ENCODE measurements at places on chromosomes 1 and 21.

DNA sequence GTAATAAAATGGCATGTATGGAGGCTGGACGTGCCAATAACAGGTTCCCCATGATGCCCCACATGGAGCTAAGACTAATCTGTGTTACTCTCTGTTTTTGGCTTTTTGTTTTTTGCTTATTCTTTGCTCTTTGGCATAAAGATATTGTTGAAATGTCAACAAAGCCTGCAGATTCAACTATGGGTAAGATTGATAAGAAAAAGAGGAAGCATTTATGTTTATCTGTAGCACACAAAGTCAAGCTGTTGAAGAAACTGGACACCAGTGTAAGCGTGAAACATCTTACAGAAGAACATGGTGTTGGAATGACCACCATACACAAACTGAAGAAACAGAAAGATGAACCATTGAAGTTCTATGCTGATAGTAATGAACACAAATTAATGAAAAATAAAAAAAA lies 402.7 kb downstream of the LTN1 start:
- DNase-seq: no peak

DNA sequence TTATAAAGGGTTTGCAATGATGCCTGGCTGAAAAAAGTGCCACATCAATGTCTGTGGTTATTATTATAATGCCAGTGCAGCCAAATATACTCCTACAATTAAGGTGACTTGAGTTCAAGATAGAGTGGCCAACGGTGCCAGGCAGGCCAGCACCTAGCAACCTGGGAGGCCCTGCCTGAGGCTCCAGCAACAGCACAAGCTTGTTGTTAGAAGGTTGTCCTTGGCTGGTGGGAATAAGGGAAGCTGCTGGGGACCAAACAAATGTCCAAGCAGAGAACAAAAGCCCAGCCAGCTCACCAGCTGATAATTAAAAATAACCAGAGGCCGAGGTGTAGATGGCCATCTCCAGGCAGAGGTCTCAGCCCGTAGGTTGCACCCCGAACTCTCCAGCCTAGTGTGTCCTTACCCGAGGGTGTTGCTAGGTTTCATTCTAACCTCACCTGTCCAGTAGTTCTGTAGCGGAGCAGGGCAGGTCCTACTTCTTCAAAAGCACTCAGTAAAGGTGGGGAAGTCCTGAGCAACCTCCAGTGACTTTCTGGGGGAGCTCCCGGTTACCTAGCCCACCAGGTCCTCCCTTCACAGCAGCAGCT lies 1.9 kb downstream of the TMPRSS2 start:
- no peak for DNase-seq

DNA sequence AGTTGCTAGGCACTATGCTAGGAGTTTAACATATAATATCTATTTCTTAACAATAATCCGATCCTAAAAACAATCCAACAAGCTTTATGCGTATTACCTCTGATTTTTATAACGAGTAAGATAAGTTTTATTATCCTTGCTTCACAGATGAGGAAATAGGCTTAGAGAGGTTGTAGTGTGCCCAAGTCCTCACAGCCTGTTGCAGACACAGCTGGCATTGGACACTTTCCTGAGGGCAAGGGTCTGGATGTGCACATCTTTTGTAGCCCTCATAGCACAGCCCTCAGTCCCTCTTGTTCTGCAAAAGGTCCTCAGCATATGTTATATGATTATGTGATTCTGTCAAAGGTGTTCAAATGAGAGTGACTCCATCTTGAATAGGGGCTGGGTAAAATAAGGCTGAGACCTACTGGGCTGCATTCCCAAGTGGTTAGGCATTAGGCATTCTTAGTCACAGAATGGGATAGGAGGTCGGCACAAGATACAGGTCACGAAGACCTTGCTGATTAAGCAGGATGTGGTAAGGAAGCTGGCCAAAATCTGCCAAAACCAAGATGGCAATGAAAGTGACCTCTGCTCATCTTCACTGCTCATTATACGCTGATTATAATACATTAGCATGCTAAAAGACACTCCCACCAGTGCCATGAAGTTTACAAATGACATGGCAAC lies 75.7 kb upstream of the F3 start:
- DNase-seq: no peak

DNA sequence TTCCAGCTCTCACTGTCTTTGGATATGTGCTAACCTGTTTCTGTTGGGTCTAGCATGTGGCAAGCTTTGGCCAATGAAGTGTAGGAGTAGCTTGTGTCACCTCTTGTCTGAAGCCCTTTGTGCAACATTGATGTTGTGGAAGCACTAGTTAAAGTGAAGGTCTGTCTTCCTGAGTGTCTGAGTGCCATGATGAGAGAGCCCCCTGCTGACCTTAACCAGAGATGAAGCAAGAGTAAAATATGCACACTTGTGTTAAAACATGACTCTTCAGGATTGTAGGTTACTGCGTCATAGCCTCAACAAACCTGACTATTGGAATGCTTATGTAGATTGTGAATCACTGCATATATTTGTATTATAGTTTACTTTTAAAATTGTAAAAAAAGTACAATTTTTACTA lies 103.7 kb downstream of the NCAM2 start:
- no peak for DNase-seq

- DNase-seq: peak; percentile 68
Measured at GRCh38 chr1:23403735-23404486, 20.6 kb downstream of the TCEA3 start.

DNA sequence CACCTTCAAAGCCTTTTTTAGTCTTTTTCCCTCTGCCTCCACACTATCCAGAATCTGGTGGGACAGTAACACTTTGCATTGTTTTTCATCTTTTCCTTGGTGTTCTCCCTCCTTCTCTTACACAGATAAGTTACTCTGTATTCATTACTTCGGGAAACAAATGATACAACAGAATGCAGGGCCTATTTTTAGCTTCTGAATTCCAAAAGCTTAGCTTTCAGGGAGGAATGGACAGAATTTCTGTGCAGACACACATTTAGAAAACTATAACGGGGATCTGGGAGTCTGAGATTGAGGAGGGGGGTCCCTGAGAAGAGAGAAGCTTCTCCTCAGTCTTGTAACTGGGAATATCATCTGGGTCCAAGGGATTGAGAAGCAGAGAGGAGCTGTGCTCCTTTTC lies 3.5 kb upstream of the STK40 start:
- no peak for DNase-seq

DNA sequence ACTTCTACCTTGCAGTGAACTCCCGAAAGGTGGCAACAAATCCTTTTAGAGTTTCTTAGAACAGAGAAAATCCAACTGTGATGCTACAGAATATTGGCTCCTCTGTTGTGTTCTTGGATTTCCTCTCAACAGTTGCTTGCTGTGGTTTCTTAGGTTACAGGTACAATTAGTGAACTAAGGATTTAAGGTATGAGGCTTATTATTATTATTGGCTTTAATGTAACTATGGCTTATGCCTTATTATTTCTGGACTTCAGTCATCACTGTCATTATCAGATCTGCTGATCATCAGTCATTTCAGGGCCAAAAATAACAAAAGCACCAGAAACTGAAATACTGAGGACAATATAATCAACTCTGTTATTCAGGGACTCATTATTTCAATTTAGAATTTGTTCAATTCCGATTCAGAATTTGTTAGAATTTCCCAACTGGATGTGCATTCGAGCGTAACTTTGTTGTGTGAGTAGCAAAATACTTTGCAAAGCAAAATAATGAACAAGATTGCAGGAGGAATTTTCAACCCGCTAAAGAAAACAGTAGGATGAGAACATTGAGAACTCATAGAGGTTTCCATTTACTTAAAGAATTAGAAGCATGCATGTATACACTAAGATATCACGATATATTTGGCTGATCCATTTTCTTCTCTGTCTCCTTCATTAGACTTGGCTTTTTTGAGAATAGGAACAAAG lies 65.5 kb upstream of the AK4 start:
- no peak for DNase-seq

Data from right renal pelvis (tissue), 4 donors.